WTC11 (cell line): ENCODE measurements at places on chromosomes 1 and 21.

DNA sequence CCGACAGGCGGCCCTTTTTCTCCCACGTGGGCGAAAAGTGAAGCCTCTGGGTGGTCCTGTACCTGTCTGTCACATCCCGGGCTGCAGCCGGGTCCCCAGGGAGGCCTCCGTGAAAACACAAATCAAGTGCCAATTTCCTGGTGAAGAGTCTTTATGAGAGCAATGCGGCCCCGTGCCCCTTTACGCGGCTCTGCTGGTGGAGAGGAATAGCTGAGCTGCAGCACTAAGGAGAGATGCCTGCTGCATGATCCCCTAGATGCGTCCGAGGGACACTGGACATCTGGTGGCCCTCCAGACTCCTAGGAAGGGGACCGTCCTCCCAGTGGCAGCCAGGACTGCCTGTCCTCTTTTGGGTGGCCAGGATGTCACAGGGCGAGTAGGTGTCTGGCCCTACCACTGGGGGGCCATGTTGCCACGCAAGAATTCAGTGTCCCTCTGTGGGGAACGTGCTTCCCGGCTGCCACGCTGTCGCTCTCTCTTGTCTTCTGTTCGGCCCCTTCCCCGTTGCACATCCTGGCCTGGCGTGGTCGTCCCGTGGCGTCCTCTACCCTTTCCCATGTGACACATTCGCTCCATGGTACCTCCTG is 38.7 kb downstream of the COL18A1 start:
- DNase-seq: no peak

DNA sequence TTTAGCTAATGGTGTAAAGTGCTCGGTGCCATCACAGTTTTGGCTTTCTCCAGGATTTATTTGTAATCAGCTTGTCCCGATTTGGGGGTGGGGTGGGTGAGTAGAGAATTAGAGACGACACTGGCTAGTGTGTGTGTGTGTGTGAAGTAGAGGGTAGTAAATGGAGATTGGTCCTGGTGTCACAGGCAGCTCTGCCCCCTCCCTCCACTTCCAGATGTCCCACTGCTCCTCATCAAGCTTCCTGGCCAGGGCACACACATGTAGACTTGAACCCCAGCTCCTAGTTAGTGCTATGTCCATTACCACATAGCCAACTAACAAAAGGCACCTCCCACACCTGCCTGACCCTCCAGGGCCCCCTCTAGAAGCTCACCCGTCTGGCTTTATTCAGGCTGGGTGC is 3.2 kb downstream of the TRNP1 start:
- no peak for DNase-seq

DNA sequence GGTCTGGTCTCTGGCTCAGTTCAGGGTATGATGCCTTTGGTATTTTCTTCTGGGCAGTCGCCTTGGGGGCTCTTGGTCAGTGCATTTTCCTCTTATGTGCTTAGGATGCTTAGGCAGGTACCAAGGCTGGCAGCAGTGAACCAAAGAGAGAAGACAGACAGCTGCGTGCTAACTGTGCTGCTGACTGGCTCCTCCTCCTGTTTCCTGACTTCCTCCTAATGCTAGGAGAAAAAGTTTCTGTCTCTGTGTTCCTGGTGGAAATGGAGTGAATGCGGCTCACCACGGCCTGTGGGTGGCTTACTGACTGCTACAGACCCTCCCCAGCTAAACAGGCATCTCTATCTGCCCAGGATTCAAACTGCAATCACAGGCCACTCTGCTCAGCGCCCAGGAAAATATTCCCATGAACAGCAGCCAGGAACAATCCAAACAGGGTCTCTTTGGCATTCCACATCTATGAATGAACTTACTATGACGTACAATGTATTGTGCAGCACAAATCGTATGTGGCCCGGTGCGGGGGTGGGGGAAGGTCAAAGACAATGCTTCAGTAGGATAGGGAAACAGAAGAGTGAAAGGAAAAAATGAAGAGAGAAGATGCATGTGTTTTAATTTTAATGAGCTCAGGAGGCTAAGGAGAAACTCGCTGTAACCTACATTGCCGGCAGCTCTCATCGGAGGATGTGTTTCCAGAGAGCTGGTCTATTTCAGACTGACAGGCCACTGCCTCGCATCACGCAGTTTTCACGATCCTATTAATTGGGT is 2.8 kb downstream of the ABCG1 start:
- DNase-seq: no peak

DNA sequence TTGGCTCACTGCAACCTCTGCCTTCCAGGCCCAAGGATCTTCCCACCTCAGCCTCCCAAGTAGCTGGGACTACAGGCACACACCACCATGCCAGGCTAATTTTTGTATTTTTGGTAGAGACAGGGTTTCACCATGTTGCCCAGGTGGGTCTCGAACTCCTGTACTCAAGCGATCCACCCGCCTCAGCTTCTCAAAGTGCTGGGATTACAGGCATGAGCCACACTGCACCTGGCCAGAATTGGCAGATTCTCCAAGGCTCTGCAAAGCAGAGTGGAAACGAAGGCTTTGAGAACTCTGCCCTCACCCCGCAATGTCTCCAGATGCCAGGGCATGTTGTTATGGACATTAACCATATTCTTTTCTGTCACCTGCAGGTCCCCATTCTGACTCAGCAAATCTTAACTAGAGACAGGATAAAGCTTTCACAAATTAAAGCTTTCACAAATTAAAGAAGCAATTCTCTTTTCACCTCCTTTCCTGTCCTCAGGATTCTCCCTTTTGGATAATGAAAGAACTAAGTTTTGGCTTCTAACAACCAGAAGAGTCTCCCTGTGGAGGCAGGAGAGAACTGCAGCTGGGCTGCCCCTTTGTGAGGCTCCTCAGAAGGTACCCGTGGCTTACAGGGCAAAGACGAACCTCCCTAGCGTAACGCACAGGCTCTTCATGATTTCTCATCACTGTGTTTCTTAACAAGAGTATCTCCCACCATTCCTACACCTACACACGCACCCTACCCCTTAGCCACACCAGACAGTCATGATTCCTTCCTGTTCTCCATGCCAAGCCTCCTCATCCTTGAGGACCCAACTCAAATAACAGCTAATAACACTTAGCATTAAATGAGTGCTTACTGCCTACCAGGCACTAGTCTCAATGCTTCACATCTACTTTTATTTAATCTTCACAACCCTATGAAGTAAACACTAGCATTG is 29.8 kb downstream of the GPA33 start:
- DNase-seq: no peak

DNA sequence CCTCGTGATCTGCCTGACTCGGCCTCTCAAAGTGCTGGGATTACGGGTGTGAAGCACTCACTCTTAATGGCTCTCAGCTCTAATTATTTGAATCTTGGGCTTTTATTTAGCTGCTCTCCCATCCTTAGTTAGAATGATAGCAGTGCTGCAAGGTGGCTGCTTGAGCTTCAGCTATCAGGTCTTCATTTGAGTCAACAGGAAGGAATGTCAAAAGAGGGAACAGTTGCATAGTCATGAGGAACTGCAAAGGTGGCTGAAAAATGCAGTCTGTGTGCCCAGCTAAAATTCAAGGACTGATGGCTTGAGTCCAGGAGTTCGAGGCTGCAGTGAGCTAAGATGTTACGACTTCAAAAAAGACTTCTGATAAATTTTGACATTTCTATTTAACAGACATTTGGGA is 55.6 kb downstream of the UCK2 start:
- DNase-seq: no peak

- peak; percentile 62 for DNase-seq
Measured at GRCh38 chr1:56831871-56832693, 12.9 kb upstream of the FYB2 start.

DNA sequence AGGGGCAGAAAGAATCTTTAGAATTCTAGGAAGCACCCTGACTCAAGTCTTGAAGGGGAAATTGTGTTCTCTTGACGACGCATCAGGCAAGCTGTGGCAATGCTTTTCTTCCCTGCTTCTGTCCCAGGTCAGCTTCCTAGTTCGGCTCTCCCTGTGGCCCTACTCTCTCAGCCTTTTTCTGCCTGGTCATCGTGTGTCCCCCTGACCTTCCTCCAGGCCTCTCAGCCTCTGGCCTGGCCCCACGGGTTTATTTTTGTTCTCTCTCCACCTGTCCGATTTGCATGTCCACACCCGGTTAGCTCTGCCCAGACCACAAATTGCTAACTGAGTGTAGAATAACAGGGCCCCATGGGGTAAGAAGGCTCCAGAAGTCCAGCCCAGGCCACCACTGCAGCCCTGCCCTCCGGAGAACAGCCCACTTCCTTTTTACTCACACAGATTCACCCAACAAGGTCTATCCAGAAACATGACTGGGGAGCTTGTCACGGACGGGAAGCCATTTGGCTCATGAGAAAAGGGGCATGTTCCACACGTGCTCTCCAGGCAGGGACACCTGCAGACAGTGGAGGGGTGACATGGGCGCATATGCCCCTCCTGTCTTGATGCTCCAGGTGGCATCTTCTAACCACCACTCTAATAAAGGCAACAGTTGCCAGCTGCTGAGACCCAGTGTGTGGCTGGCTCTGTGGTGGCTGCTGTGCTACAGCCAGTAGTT is 9.8 kb downstream of the KCNN3 start:
- no peak for DNase-seq

- DNase-seq: no peak
Measured at GRCh38 chr1:67250051-67250653, 57.5 kb upstream of the IL12RB2 start.
